ENCODE measurements at places on chromosomes 1 and 21.
A peak's percentile ranks its signal among the peaks of the same experiment; 100 is the strongest.

GRCh38 chr21:33360281-33360680 lies 35.5 kb downstream of the IFNAR1 start:
- DNase-seq, result no peak

GRCh38 chr1:8633741-8634501 lies 183.5 kb downstream of the RERE start:
- no peak for DNase-seq

- DNase-seq, result no peak
These were observed 21.1 kb upstream of the ADGRB2 start for GRCh38 chr1:31785020-31785946.

DNA sequence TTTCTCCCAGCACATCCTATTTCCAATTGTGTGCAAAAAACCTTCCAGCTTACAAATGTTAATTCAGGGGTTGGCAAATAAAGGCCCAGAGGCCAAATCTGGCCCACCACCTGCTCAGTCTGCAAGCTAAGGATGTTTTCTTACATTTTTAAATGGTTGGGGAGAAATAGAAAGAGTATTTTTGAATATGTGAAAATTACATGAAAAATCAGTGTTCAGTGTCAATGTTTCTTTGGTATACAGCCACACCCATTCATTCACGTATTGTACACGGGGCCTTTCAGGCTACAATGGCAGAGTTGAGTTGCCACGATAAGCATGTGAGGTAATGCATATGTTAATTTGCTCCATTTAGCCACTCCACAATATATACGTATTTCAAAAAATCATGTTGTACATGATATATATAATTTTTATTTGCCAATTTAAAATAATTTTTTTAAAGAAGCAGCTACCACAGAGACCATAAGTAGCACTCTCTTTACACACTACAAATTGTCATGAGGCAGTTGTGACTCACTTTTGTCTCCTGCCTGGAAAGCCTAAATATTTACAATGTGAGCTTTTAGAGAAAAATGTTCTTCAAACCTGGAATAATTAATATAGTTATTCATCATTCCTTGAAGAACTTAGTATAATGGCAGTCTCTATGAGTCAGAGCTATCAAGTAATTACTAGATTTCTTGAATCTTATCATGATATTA lies 189.6 kb downstream of the SMYD3 start:
- no peak for DNase-seq

GRCh38 chr1:161773791-161774190 lies 7.7 kb downstream of the ATF6 start:
- no peak for DNase-seq

- DNase-seq, result no peak
These were observed 18.8 kb downstream of the TMPRSS15 start for GRCh38 chr21:18384771-18385170.

DNA sequence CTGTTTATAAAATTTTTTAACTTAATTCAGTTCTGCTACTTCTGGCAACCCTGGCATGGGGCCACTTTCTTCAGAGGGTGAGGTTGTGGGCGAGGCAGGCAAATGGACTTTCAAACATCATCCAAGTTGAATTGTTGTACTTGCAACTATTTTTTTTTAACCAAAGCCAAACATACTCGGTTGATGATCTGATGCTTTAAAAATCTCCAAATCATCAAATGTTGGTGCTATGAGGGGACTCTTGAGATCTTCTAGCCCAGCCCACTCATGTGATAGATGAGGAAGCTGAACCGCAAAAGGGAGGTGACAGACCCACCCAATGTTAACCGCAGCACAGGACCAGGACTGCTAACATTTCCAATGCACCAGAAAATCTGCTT lies 6.7 kb downstream of the SLC1A7 start:
- DNase-seq, result peak; percentile 51

DNA sequence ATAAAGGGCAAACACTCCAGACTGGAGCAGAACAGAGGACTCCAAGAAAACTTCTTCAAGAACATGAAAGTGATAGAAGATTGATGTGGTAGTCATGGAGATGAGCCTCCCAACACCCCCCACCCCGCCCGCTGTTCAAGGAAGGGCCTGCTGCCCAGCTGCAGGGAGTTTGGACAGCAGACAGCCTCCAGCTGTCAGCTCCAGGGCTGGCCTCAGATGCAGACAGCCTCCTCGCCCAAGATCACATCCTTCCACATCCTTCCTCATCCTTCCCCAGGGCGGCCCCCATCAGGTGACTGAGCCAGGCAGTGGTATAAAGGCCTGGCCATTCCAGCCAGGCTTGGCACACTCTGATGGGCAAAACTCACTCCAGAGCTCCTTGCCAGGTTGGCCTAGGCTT lies 24.6 kb downstream of the HMGN2 start:
- DNase-seq, result no peak

- DNase-seq, result no peak
These were observed 11.4 kb upstream of the B3GALT5 start for GRCh38 chr21:39601187-39601928.

DNA sequence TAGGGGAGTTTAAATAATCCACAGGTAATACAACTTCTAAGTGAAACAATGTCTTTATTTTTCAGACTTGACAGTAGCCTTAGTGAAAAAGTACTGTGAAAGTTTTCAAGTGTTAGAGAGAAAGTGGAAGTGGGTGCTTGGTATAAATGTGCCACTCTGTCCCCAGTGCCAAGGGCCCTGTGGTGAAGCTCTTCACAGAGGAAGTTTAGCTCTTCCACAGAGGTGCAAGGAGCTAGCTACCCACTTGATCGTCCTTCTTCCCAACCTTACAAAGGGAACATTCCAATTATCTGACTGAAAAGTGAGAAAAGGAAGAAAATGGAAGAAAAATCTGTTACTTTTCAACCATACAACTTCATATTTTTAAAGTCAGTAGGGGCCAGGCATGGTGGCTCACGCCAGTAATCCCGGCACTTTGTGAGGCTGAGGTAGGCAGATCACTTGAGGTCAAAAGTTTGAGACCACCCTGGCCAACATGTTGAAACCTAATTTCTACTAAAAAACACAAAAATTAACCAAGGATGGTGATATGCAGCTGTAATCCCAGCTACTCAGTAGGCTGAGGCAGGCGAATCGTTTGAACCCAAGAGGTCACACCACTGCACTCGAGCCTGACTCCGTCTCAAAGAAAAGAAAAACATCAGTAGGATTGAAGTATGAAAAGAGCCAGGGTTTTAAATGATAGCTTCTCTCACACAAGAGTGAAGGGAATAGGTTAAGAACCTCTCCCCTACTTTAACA lies 41.0 kb upstream of the PTPRC start:
- no peak for DNase-seq

DNA sequence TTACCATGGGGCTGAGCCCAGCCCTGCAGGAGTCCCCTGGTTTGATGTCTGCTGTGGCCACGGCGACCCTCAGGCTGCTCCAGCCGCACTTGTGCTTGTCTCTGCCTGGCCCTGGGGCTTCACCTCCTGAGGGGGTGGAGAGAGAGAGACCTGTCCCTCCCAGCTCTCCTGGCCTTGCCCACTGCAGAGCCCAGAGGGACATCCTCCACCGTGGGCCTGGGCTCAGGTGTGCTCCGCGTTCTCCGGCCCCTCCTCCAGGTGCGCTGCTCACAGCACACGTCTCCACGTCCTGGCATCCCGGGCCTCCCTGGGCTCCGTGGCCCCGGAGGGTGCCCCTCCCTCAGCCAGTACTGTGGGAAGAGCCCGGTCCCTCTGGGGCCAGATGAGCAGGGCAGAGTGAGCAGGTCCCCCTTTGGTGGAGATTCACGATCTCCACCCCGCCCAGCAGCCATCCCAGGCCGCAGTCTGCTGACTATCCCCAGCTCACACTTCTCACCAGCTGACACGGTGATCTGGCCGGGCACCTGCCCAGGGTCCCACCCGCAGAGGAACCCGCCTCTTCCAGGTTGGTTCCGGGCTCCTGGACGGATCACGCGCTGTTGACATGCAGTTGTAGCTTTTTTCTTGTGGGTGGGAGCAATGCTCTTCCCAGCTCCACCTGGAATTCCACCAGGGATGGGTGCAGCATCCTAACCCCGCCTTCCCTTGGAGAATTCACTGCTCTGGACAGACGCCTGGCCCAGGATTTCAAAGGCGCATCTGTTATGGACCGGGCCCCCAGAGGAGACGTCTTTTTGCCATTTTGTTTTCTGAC lies 41.8 kb upstream of the POFUT2 start:
- DNase-seq, result no peak

GRCh38 chr1:173355281-173356031 lies 121.7 kb upstream of the PRDX6 start:
- no peak for DNase-seq

DNA sequence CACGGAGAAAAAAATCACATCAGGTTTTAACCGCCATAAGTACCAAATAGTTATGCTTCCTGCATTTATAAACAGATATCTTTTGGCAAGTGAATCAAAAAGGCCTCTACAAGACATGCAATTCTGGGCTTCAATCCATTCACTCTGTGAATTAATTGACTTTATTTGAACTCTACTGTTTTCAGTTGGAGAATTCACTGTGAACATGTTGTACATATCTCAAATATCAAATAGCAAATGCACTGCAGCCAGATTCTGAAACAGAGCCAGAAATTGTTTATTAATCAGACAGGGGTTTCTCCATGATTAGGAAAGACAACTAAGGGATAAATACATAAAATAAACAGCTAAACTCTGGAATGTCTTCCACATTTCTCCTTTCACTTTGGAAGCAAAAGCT lies 445.4 kb upstream of the NFIA start:
- DNase-seq, result no peak

DNA sequence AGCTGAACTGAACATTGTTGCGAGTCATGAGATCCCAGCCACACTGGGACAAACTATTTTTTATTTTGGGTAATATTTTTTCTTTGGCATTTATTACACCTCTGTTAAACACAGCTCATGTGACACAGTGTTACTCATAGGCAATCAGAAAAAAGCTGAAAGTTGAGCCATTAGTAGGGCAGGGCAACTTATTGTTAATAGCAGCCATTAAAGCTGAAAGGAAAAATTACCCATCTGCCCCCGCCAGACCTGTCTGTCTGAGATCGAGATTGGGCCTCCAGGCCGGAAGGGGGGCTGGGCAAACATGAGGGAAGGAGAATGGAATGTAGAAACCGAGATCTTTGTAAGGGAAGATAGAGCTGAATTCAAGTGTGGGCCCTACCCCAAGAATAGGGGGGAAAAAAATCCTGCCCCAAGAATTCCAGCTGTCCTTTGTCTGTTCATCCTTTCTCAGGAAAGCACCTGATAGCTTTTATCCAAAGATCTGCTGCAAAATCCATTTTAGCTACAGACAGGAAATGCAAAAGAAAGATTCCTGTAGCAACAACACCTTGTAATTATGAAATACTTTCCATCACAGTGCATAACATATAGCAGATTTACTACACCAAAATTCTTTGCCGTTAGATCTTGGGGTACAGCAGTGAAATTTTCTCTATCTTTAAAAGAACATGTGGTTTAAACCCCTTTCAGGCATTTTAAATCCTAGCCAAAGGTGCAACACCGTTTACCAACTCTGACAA lies 212.8 kb downstream of the PBX1 start:
- DNase-seq, result no peak
